Ammon's horn (tissue), 1 donor: ENCODE measurements at places on chromosomes 7 and 10.

- no peak for DNase-seq
These were observed 141.3 kb downstream of the SKAP2 start for GRCh38 chr7:26723129-26723528.

- no peak for DNase-seq
These were observed 29.6 kb downstream of the IDE start for GRCh38 chr10:92544296-92544695.

DNA sequence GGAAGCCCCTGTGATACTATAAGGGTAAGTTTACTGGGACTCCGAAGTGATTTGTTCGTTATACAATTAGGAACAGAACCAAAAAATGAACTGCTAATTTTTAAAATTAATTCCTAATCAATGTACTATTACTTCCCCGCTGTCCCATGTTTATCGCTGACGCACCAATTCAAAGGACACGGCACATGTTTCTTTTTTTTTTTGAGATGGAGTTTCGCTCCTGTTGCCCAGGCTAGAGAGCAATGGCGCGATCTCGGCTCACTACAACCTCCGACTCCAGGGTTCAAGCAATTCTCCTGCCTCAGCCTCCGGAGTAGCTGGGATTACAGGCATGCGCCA lies 1.5 kb upstream of the FMC1 start:
- no peak for DNase-seq

GRCh38 chr7:129644634-129645230 lies 33.2 kb downstream of the NRF1 start:
- peak; percentile 60 for DNase-seq

DNA sequence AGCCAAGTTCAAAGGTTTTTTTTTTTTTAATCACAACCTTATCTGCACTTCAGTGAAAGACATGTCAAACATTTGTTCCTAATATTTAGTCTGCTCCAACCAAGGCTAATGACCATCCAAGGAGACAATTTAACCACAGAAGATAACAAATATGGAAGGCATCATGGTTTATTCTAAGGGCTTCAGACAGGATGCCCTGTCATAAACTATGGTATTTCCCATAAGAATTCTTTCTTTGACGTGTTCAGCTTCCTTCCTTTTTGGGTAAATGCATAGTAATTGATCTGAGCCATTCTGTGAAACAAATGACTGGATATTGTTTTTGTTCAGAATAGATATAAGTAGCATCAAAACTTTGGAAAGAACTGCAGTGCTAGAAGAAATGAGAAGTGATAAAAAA lies 326.5 kb upstream of the AOAH start:
- DNase-seq, result no peak

DNA sequence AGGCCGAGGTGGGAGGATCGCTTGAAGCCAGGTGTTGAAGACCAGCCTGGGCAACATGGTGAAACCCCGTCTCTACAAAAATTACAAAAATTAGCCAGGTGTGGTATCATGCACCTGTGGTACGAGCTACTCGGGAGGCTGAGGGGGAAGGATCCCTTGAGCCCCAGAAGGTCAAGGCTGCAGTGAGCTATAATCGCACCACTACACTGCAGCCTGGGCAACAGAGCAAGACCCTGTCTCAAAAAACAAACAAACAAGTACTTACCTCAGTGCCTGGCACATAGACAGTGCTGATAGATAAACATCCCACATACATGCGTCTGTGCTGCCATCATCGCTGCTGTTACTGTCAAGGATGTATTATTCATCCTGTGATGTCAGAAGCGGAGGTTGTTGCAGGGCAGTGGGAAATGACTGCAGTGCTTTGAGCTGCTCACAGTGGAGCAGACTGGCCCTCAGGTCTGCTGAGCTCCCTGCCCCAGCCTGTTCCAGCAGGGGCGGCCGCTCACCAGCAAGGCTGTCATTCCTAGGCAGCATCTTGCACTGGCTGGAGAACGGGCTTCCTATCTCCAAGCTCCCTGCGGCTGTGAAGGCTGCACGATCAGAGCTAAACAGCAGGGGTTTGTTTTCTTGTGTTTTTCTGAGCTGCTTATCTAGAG lies 18.6 kb downstream of the FOXK1 start:
- peak; percentile 75 for DNase-seq

GRCh38 chr7:118183428-118183785 lies 557 bp upstream of the LSM8 start:
- no peak for DNase-seq

DNA sequence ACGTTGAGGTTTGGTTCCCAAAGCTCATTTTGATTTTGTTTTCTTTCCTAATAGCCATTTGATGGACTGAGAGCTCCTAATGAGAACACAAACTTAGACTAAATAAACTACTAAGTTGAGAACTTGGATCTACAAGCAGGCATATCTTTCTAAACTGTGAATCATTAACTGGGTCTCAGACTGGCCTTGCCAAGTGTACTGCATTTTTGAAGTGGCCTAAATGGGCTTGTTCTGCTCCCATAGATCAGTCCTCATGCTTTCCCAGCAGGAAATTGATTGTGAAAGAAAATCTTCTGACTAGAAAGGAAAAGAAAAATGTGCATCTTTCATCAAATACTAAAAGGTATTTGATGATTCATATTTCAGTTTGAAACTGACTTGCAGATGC lies 46.7 kb upstream of the RBM33 start:
- no peak for DNase-seq

DNA sequence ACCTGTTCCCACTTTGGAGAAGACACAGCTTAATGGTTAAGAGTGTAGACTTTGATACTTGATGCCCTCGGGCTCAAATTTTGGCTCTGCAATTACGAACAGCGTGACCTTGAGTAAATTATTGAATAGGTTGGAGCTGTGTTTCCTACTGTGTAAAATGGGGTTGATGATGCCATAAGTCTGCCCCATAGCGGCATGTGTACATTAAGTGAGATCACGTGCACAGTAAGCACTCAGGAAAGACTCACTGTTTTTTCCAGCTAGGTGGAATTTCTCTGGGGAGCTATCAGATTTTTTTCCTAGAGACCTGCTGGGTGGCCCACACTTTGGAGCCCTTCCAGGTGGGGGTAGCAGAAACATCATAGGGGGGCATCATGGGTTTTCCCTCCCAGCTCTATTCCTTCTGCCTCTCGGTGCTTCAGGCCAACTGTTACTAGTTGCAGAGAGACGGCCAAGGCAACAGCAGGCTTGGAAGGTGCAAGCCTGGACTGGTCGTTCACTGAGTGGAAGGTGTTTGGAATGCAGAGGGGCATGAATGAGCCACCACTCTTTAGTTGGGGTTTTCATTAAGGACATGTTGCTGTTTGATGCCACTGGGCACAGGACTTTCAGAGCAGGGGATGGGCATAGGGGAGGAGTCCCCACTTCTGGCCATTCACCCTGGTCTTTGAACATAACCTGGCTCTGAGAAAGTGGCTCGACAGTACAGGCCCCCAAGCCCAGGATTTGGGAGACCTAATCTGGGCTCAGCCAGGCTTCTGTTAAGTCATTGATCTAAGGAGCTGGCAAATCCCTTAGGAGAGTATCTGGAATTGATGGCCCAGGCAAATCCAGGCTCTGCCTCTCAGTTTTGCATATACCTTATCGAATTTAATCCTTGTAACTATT lies 64.0 kb downstream of the SYPL1 start:
- DNase-seq, result no peak

- DNase-seq, result no peak
These were observed 1.6 kb upstream of the NKX2-3 start for GRCh38 chr10:99531026-99531695.

- DNase-seq, result no peak
These were observed 116.0 kb downstream of the CDCA7L start for GRCh38 chr7:21829731-21830130.

GRCh38 chr10:85413570-85413969 lies 953.0 kb downstream of the GRID1 start:
- DNase-seq, result no peak

- DNase-seq, result no peak
These were observed 3.0 kb downstream of the PI4K2A start for GRCh38 chr10:97643441-97643985.

DNA sequence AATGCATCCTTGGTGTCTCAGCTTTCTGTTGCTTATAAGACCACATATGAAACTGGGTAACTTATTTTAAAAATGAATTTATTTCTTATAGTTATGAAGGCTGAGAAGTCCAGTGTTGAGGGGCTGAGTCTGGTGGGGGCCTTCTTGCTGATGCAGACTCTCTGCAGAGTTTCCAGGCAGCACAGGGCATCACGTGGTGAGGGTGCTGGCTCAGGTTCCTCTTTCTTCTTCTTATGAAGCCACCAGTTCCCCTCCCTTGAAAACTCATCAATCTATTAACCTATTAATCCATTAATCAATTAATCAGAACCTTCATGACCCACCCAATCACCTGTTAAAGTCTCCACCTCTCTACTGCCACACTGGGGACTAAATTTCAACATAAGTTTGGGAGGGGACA lies 595.6 kb upstream of the NRP1 start:
- no peak for DNase-seq

GRCh38 chr7:93559639-93560491 lies 14.7 kb downstream of the CALCR start:
- DNase-seq, result no peak

- no peak for DNase-seq
These were observed 155.0 kb downstream of the PTPRN2 start for GRCh38 chr7:158432369-158433341.

DNA sequence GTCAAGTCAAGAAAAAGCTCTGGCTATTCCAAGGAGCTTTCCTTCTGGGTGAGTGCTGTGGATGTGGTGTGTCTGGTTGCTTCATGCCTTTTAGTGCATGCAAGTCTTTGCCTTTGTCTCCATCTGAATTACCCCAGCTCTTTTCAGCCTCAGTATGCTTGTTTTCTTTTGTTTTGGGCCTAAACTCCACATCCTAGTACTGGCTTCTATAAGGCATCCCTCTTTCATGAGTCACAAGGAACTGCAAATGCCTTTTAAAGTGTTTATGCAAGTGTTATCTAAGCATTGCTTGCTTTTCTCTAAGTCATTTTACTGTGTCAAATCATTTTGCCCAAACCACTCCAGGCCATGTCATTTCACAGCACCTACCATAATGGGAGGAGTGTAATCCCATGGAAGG lies 132.1 kb downstream of the PLCE1 start:
- DNase-seq, result no peak

DNA sequence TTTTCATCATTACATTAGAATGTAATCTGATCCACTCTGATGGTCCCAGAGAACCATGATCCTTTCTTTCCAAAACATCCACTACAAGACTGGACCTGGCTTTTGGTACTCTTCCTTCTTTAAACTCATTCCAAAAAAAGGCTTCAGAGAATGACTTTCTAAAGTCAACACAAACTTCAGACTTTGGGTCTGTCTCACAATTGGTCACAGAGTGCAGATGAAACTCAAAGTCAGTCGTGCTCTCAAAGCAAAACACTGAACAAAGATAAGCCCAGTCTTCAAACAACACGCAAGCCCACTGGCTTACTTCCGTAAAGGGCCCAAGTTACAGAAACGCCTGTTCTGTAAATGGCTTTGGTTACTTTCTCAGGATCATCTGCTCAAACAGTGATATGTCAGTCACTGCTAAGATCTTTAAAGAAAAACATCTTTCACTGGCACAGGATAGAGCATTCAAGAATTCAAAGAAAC lies 250.9 kb upstream of the MKLN1 start:
- DNase-seq, result no peak

DNA sequence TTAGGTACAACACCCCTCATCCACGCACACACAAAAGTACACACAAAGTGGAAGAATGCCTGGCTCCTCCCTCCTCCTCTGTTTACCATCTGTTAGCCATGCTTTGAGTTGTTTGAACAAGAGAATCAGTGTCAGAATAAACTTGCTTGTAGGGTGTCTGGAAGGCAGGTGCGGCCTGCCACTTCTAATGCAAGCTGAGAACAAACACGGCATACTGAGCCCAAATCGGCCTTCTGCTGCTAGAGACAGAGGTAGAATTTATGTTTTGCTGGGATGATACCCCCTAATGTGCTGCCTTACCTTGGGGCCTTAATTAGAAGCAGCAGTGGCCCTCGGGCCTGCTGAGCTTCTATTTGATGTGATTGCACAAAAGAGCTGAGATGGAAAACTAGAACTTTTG lies 24.9 kb upstream of the FAM180A start:
- no peak for DNase-seq

DNA sequence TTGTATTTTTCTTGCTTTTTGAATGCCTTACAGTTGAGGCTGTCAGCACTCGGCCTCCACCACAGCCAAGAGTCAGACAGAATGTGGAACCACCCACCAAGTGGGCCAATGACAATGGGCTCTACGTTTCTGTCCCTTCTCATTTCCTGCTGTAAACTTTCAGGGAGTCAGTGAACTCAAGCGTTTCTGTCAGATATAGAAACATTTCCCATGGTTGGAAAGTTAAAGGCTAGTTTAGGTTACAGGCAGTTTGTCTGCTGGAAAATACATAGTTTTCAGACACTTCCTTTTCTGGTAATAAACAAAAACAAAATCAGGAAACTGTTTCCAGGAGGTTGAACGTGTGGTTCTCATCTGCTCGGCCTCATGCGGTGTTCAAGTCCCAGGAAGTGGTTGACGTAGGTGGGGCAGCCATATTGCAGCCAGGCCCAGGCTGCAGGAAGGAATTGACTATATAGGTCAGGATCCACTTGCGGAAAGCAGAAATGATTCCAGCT lies 245.1 kb downstream of the CAMK1D start:
- DNase-seq, result no peak

DNA sequence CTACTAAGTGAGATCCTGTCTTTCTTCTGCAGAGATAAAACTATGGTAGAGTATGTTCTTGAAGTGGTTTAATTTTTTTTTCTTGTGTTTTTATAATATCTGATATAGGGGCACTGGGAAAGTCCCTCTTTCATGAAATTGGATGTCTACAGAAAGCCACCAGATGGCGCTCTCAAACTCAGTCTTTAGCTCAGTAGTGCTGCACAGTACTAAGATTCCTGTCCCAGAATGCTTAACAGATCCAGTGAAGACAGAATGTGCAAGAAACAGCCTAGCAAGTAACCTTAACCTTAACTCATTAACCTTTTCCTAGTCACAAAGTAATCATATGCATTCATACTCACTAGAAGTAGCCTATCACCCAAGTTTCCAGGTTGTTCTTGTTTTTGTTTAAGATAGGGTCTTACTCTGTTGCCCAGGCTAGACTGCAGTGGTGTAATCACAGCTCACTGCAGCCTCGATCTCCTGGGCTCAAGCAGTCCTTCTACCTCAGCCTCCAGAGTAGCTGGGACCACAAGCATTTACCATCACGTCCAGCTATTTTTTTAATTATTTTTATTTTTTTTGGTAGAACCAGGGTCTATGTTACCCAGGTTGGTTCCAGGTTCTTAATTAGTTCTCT lies 56.7 kb downstream of the IDE start:
- peak; percentile 89 for DNase-seq

- DNase-seq, result no peak
These were observed 17.9 kb upstream of the CYREN start for GRCh38 chr7:135188298-135188984.

DNA sequence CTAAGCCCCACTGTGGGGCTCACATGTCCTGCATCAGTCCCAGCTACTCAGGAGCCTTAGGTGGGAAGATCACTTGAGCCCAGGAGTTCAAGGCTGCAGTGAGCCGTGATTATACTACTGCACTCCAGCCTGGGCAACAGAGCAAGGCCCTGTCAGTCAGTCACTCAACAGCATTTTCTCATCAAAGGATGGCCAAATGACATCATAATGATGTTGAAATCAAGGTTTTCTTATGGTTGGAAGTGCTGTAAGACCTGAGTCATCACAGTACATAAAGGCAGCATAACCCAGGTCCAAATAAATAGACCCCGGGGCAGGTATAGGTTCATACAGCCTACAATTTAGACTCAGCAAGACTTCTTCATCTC lies 341.1 kb downstream of the PARD3 start:
- no peak for DNase-seq
